ENCODE measurements at places on chromosomes 1 and 21. TPM values are rescaled to one million over a fixed set of nuclear protein-coding genes. Genes with fewer than 3 reads are reported as not detected.

GRCh38 chr1:236536540-236536939 lies 12.8 kb downstream of the LGALS8 start:
- H3K27ac ChIP-seq, result no peak overlapping the region
- no peaks in the 10 kb centered on the region for H3K27me3 ChIP-seq
- H3K4me1 ChIP-seq, result peaks cover 13% of the 10 kb centered on the region
- H3K36me3 ChIP-seq, result peaks cover 17% of the 10 kb centered on the region

ANGPTL3 gene
- polyA plus RNA-seq, result not detected

DNA sequence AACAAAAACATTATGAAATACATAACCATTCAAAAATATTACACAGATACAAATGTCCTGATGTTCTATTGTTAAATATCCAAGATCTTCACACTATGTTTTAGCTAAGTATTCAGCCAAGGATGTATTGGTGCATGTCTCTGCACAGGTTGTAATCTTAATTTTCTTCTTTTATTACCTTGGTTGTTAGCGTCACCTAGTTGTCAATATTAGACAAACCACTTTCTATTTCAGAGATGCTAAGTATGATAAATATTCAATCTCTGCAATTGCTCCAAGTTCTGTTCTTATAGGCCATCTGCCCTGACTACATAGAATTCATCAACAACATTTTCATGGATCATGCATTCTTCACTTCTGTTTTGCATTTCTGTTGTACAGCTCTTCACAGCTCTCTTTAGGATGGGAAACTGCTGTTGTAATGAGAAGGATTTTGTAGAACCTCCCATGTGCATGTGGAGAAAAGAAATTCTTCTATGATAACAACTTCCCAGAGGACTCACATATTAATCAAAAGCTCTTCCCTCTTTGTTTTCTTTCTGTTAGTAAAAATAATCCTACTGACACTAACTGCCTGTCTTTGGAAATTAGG lies 380.1 kb downstream of the NUF2 start:
- no peak for DNase-seq
- H3K4me3 ChIP-seq, result no peak overlapping the region
- no peaks in the 10 kb centered on the region for H3K4me1 ChIP-seq
- no peak overlapping the region for H3K27ac ChIP-seq

DNA sequence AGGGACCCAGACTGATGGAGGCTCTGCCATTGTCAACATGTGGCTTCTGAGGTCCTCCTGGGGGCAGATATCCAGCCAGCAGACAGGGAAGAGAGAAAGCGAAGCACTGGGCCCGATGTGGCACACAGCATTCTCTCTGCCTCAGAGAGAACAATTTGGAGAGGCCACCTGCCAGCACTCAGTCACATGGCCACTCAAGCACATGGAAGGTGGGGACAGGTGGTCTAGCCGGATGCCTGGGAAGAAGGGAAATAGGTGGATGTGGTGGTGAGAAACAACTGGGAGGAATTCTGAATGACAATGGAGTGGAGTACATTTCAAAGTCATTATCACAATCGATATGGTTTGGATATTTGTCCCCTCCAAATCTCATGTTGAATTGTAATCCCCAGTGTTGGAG lies 109.0 kb downstream of the UBE2U start:
- no peaks in the 10 kb centered on the region for H3K4me1 ChIP-seq
- H3K36me3 ChIP-seq, result no peaks in the 10 kb centered on the region
- no peak overlapping the region for H3K27ac ChIP-seq
- peaks cover 2% of the 10 kb centered on the region for H3K27me3 ChIP-seq

- no peaks in the 10 kb centered on the region for H3K27me3 ChIP-seq
- H3K4me1 ChIP-seq, result no peaks in the 10 kb centered on the region
- peaks cover 13% of the 10 kb centered on the region for H3K36me3 ChIP-seq
- no peak overlapping the region for H3K4me3 ChIP-seq
These were observed 162.1 kb downstream of the PATJ start for GRCh38 chr1:61904354-61904753.

MIXL1 gene
- not detected for polyA plus RNA-seq

MRPS6 gene
- polyA plus RNA-seq, result 194 TPM

- no peaks in the 10 kb centered on the region for H3K4me1 ChIP-seq
- H3K27me3 ChIP-seq, result peaks cover 2% of the 10 kb centered on the region
- no peaks in the 10 kb centered on the region for H3K36me3 ChIP-seq
- no peak overlapping the region for H3K4me3 ChIP-seq
These were observed 66.1 kb downstream of the TMEM53 start for GRCh38 chr1:44608141-44608540.

- no peaks in the 10 kb centered on the region for H3K4me1 ChIP-seq
- DNase-seq, result no peak
- no peak overlapping the region for H3K4me3 ChIP-seq
- no peaks in the 10 kb centered on the region for H3K27me3 ChIP-seq
- no peak overlapping the region for H3K27ac ChIP-seq
These were observed 97.6 kb downstream of the PDE4B start for GRCh38 chr1:65890201-65890843.

NFIA gene
- polyA plus RNA-seq, result 11.5 TPM

GRCh38 chr1:239879321-239880170 lies 212.1 kb upstream of the FMN2 start:
- H3K36me3 ChIP-seq, result no peaks in the 10 kb centered on the region
- no peak overlapping the region for H3K27ac ChIP-seq
- no peaks in the 10 kb centered on the region for H3K27me3 ChIP-seq
- no peak overlapping the region for H3K4me3 ChIP-seq
- H3K4me1 ChIP-seq, result no peaks in the 10 kb centered on the region

- no peak overlapping the region for H3K4me3 ChIP-seq
- no peak for DNase-seq
- peaks cover under 1% of the 10 kb centered on the region for H3K36me3 ChIP-seq
- peaks cover 56% of the 10 kb centered on the region for H3K4me1 ChIP-seq
- H3K27me3 ChIP-seq, result peaks cover 9% of the 10 kb centered on the region
These were observed 75.4 kb downstream of the MRPL37 start for GRCh38 chr1:54275349-54275748.

GRCh38 chr1:181969902-181970301 lies 91.6 kb downstream of the ZNF648 start:
- no peaks in the 10 kb centered on the region for H3K4me1 ChIP-seq
- no peak overlapping the region for H3K4me3 ChIP-seq
- DNase-seq, result no peak
- H3K27me3 ChIP-seq, result no peaks in the 10 kb centered on the region

SDHB gene
- polyA plus RNA-seq, result 173 TPM

All from immature natural killer cell (primary cell).